Kidney epithelial cell (primary cell): ENCODE measurements at places on chromosomes 3 and 15.

GRCh38 chr15:74053941-74054529 is 28.3 kb downstream of the GOLGA6A start:
- DNase-seq, result no peak

GRCh38 chr15:39959411-39959810 is 25.5 kb downstream of the EIF2AK4 start:
- no peak for DNase-seq

GRCh38 chr3:51932471-51933370 is 9.0 kb downstream of the RRP9 start:
- DNase-seq, result no peak

DNA sequence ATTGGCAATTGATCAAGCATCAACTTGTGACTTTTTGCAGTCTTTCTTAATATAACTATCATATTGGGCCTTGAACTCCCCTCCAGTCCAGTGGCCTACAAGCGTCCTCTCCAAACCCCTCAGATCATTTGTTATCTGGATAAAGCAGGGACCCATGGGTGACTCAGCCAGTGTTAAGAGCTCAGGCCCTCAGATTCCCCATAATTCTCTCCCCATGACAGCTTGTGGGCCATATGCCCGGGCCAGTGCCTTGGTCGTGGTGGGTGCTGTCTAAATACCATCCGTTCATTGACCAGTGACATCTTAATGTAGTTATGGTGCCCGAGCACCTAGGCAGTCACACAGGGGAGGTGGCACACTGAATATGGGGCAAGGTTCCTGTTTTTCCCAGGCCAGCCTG is 18.1 kb downstream of the MCF2L2 start:
- no peak for DNase-seq

GRCh38 chr3:29227307-29227706 is 53.6 kb upstream of the RBMS3 start:
- no peak for DNase-seq

GRCh38 chr3:184380185-184380626 is 352 bp downstream of the CHRD start:
- no peak for DNase-seq

DNA sequence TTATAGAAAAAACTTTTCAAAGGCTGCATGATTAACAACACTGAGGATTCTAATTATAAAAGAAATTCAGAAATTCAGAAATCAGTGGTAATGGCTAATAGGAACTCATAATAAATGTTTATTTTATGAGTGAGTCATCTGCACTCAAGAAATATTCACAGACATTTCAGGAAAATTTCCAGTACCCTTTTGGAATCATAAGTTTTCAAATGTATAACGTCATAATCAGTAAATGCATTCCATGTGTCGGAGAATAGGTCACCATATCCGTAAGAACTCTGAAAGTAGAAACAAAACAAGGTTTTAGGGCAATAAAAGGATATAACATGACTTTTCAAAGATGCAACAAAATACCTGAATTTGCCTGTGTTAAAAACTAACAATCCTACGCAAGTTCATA is 24.7 kb downstream of the EOGT start:
- DNase-seq, result no peak

DNA sequence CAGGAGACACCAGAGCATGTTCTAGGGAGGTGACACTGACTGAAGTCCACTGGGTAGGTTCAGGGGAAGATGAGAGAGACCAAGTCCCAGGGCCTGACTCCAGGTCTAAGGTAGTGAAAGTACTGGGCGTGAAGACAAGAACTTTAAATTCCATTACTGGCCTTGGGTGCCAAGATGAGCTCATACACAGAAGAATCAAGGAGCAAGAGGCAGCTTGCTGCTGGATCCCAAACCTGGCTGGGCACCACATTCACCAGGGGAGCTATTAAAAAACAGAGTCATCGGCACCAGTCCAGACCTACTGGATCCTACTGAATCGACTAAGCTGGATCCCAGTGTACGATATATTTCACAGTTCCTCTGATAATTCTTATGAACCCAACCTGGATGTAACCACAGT is 42.1 kb upstream of the ATG7 start:
- no peak for DNase-seq

GRCh38 chr3:23869977-23870662 is 46.7 kb downstream of the NKIRAS1 start:
- DNase-seq, result no peak

DNA sequence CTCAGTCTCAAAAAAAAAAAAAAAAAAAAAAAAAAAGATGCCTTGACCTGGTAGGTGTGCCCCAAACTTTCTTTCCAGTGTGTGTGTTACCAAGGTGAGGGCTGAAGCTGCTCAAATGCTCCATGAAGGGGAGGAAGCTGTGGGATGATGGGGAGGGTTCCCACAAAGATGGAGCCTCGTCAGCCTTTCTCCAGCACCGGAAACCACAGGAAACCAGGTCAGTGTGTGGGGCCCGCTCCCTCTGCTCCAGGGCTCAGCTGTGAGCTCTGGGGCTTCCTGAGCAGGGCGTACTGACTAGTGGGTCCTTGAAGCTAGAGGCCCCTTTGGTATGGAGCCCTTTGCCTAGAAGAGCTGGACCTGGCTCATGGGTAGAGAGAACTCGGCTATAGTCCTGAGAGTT is 681 bp upstream of the IL17RE start:
- DNase-seq, result no peak

DNA sequence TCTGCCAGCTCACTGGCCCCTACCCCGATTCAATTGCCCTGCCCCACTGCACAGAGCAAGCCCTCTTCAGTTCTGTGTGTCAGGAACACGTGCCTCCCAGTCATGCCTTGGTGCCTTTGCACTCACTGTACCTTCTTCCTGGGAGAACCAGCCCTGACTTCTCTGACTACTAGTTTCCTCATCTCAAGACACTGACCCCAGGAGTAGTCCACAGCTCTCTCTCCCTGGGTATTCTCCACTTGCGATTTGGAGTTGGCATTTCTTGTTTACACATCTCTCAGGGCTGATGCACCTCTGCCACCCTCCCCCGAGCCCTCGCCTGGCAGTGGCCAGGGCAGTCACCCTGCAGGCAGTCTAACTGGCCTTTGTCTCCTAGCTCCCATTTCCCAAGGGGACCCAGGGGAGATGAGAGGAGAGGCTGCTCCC is 5.7 kb downstream of the CISH start:
- DNase-seq, result no peak

GRCh38 chr3:102745881-102746280 is 311.1 kb downstream of the ZPLD1 start:
- no peak for DNase-seq

DNA sequence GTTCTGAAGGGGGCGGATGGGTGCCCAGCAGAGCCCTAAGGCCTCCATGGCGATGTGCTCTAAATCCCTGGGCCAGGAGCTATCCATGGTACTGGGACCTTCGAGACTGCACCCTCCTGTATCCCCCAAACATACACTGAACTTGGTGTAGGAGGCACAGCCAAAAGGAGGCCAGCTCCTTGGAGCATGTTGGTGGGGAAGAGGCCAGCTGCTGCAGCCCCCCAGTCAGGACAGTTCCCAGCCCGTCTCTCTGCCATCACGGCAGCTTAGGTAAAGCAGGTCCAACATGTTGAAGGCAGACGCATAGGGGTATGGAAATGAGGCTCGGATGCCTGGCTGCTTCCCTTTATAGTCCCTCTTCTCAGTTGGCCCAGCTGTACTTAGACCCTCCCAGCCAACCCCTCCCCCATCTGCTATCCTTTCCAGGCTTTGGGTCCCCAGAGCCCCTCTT is 1.8 kb downstream of the CAMKV start:
- DNase-seq, result peak; percentile 14

DNA sequence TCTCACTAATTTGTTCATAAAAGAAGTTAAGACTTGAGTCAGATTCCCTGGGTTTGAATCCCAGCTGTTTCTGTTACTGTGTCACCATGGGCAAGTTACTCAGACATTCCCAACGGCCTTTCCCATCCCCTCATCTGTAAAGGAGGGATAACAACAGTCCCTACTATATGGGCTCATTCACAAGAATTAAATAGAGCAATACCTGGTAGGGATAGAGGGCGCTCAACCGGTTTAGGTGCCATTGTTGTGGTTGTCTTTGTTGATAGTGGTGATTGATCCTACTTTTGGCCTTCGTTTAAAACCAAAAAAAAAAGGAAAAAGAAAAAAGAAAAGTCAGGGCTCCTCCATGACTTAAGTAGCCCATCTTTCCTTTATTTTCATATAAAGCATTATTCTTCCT is 563.1 kb downstream of the GRM7 start:
- no peak for DNase-seq

DNA sequence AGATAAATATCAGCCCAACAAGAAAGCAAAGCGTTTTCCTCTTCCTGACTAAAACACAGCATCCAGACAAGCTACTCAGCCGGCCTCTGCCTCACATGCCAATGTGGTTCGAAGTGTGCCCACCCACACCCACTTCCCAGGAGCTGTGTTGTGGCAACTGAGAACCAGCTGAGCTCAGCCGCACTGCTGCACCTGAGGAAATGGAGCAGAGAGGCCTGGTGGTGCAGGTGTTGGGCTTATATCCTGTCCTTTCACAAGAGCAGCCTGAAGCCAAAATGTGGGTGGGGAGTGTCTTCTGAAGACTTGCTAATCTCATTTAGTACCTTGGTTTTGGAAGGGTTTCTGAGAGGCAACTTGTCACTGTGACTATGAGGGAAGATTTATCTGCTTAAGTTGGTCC is 23.0 kb upstream of the RETNLB start:
- DNase-seq, result no peak

DNA sequence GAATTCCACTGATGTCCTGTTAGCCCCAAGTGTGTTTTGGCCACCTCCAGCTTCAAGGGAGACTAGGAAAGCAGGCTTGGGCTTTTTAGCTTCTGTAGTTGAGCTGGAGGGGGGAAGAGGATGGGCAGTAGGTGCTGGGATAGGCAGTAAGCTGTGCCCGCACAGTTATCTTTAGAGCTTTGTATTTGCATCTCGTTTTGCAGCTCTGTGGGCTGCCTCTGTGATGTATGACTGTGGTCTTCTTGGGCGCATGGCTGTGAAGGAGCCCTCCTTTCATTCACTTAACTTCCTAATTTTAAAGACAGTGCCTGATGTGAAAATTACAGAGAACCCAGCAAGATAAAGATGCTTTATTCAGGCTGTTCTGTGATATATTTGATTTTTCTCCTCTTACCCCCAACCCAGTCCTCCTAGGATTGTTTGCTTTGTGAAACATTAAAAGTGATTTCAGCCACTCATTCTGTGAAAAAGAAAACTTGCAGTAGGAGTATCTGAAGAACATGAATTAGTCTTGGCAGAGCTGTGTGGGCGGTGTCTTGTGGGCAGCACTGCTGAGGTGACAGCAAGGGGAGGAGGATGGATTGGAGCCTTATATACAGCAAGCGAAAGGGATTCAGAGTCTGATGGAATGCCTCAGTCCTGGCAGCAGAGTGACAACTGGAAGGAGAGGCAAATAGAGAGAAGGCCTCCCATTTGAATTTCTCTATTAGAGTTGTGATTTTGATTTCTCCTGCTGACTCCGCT is 74.3 kb downstream of the LARS2 start:
- no peak for DNase-seq

- no peak for DNase-seq
These were observed 607 bp upstream of the IMP3 start for GRCh38 chr15:75640483-75641178.

GRCh38 chr15:92409521-92409920 is 15.8 kb downstream of the ST8SIA2 start:
- DNase-seq, result no peak

GRCh38 chr3:49171775-49172500 is 540 bp downstream of the KLHDC8B start:
- no peak for DNase-seq

GRCh38 chr3:189712906-189713483 is 81.8 kb downstream of the TP63 start:
- DNase-seq, result no peak

- peak; percentile 52 for DNase-seq
These were observed 167.8 kb upstream of the DPH6 start for GRCh38 chr15:35713733-35714132.

GRCh38 chr15:99996660-99997059 is 263.4 kb upstream of the LYSMD4 start:
- no peak for DNase-seq

DNA sequence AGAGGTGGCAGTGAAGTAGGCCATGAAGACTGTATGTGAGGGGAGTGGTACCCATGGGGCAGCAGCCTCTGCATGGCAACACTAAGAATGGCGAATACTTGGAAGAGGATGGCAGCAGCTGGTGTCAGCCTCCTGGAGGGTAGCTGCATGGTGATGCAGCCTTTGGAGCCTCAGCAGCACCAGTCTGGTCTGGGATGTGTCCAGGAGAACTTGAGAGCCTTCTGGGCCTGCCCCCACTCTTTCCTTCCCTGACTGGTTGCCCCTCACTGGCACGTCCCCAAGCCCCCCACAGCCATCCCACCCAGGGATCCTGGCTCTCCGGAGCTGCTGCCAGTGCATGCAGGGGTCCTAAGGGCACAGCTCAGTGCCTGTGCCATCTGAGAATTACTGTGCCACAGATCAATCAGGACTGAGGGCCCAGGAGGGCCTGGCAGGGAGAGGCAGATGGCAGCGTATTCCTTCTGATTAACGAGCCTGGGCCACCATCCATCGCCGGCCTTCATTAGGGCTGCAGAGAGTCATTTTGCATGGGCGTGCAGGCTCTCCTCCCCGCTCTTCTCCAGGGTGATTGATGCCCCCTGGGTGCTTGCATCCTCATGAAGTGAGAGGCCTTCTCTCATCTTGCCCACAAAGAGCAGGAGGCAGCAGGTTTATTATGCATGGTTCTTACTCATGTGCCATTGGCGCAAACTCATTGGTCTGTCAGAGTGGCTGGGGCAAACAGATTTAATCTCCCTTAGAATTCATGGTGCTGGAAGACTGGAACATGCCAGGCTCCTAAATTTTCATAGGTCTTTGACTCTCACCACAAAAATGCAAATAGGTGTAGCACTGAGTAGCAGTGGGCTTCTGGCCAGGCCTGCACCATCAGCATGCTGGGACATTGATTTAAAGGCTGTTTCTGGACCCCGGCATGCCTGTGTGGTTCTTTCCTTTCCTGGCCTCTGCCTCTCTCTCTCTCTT is 116.8 kb downstream of the EPHB1 start:
- no peak for DNase-seq

- DNase-seq, result no peak
These were observed 14.6 kb downstream of the ZNF860 start for GRCh38 chr3:31996195-31996594.

GRCh38 chr3:46862369-46863025 is 747 bp downstream of the MYL3 start:
- DNase-seq, result no peak

DNA sequence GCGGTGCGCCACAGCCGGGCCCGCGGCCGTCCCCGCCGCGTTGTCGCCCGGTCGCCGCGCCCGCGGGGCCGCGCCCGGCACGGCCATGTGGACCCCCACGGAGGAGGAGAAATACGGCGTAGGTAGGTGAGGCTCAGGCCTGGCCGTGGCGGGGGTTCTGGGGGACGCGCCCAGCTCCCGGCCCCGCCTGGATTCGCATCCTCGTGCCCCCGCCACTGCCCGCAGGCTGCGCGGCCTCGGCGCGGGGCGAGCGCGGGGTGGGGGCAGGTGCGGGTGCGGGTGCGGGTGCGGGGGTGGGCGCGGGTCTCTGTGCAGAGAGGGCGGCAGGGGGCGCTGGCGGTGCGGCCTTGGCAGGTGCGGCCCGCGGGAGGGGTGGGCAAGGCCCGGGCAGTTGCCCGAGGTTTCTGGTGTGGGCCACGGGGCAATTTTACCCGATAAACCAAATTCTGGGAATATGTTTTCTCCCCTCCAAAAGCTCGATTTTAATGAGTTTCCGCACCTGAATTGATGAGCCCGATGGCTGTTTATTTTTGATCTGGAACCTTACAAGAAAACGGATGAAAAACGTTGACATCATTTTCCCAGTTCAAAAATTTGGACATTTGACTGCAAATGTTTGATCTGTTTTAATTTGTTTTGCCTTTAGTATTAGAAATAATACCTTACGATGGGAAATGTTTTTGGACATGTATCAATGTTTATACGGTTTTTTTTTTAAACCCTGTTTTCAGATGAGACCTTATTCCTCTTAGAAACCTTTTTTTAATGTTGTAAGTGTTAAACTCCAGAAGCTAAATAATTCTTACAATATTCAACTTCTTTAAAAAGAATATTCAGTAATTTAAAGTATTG is 678 bp downstream of the DOCK3 start:
- no peak for DNase-seq
